ENCODE measurements at places on chromosomes 2 and 18.

GRCh38 chr18:35682281-35682867 lies 100.8 kb downstream of the GALNT1 start:
- DNase-seq, result no peak

GRCh38 chr2:164302786-164303185 lies 318.5 kb downstream of the GRB14 start:
- DNase-seq, result no peak

DNA sequence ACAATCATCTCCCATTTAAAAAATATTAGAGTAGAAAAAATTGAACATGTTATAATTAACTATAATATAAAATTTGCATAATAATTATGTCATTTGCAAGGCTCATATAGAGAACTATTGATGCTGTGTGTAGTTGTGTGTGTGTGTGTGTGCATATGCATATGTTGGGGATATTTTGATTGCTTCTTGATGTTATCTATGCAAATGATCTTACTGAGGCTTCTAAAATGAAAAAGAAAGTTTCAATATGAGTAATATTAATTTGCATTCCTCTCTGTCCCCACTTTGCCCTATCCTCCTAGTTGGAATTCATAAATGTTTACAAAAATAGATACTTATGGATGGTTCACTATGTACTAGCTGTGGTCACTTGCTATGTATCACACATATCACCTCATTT lies 523.3 kb downstream of the TRIB2 start:
- no peak for DNase-seq

DNA sequence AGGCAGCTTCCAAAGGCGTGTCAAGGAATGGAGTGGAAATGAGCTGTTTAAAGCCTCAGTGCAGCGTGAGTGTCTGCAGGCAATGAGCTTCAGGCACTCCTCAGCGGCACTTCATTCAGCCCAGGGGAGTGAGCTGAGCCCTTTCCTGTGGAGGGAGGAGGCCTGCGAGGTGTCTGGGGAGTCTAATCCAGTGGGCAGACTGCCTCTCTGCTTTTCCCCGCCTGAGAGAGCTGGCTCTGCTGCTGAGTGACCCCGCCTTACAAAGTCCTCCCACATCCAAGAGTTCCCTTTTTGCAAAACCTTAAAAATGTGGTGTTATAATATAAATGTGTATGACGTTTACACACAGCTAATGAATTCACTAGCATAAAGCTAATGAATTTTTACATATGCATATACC lies 7.0 kb upstream of the LDLRAD4 start:
- DNase-seq, result no peak

DNA sequence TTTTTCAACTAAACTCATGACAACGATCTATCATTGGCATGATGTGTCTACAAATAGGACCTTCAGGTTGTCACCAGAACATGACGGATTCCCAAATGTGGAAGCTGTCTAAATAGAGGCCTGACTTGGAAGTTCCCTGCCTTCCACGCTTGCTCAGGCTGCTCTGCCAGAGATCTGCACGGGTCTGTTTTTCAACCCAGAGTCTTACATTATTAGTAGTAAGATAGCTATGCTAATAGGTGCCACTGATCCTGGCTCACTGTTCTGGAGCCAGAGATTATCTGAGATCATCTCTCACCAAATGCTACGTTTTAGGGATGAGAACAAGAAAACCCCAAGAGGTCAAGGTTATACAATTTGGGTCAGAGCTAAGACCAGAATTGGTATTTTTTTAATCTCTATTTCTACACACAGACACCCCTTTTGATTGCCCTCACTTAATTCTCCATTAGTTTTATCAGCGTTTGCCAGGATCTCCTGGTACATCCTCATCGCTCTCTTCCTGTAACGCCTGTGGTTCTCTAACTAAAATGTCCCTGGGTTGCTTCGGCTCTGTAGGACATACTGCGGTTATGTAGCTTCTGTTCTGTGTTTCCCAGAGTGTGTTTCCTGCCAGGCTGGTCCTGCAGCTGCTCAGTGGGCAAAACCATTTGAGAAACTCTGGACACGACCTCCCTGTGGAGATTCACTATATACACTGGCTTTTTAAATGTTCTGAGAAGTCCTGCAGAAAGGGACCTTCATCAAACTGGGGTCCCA lies 5.7 kb downstream of the CDC42EP3 start:
- no peak for DNase-seq

GRCh38 chr2:215188078-215188477 lies 49.7 kb upstream of the ABCA12 start:
- DNase-seq, result no peak

GRCh38 chr2:167862782-167863181 lies 384.6 kb downstream of the STK39 start:
- DNase-seq, result no peak

DNA sequence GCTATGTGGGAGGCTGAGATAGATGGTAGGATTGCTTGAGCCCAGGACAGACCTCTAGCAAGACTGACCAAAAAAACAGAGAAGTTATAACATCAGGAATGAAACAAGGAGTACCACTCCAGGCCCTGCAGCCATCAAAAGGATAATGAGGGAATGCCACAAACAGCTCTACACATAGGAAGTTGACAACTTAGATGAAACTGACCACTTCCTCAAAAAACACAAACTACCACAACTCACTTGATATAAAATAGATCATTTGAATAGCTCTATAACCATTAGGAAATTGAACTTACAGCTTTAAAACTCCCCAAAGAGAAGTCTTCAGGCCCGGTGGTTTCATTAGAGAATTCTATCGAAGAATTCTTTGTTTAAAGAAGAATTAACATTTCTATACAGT lies 12.9 kb upstream of the ESPNL start:
- DNase-seq, result no peak

GRCh38 chr2:111689174-111689573 lies 194.8 kb downstream of the ANAPC1 start:
- DNase-seq, result no peak

- DNase-seq, result no peak
These were observed 36.0 kb upstream of the CCDC195 start for GRCh38 chr2:224751996-224752698.

GRCh38 chr2:39156846-39157245 lies 36.0 kb upstream of the SOS1 start:
- DNase-seq, result no peak

DNA sequence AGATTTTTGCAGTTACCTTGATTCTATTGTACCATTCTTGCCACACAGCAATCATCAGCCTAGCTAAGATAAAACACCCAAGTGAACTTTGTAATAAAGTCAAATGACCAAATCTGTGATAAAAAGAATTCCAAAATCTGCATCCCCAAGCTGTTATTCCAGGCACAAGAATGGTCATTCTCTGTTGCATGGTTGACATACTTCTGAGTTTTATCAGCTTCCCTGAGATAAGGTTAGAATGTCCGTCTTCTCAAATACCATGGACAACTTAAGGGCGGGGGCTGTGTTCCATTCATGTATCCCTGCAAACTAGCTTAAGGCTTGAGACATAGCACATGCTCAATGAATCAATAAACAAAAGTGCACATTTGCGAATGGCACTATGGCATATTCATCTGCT lies 8.1 kb upstream of the BMP10 start:
- no peak for DNase-seq

GRCh38 chr2:112921982-112922381 lies 11.0 kb downstream of the IL37 start:
- no peak for DNase-seq

- DNase-seq, result no peak
These were observed 410.2 kb upstream of the CHST9 start for GRCh38 chr18:27595113-27595838.

- no peak for DNase-seq
These were observed 364.7 kb downstream of the ERBB4 start for GRCh38 chr2:212173756-212174510.

DNA sequence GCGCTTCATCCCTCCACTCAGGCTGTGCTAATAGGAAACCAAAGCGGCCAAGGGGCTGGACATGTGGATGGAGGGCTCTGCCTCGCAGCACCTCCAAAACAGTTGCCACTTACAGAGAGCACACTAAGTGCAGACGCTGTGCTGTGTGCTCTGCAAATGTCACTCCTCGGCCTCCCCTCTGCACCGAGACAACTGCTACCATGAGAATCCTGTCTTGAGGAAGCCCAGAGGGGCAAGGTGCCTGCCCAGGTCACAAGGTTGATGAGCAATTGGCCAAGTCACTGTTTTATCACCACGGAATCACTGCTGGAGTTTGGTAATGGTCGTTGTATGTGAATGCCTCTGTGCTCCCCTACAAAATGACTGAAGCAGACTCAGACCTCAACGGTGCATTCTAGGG lies 132.2 kb downstream of the SEPTIN10 start:
- no peak for DNase-seq

DNA sequence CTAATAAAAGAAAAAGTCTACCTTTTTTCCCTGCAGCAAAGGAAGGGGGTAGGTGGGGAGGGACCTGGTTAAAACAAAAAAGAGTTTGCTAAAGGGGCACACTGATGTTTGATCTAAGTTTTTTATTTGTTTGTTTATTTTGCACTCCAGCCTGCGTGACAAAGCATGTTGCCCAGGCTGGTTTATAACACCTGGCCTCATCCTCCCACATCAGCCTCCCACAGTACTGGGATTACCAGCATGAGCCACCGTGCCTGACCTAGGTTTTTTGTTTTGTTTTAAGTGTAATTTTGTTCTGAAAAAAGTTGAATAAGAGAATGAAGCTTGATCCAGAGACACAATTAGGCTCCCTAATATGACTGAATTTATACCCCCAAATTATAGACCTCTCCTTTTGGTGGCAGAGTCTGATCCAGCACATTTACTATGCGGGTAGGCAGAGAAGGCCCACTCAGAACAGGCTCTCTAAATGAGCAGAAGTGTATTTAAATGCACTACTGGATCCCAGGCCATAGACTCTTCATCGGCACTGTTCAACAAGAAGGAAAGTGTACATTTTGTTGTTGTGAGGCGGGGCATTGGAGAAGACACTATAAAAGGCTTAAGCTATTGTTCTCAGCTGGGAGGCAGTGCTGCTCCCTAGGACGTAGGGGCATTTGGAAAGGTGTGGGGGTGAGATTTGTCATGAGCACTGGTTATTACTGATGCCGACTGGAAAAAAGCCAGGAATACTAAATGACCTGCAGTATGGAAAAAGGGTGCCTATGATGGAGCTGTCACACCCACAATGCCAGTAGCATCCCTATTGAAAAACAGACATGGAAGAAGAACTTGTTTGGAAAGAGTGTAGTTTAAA lies 32.4 kb downstream of the MRPS9 start:
- DNase-seq, result no peak

- no peak for DNase-seq
These were observed 10.2 kb downstream of the RAB10 start for GRCh38 chr2:26043862-26044696.

DNA sequence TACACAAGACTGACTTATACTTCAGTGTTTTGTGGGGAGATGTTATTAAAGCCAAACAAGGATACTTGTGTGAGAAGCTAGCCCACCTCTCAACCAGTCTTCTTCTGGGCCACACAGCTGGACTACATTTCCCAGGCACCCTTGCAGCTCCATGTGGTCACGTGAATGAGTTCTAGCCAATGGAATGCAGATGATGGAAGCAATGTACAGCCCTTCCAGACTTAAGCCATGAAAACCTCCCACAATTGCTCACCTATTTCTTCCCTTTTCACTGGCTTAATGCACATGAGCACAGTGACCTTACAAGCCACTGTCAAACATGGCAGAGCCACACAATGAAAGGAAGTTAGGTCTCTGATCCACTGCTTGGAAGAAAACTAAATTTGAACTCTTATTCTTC lies 20.4 kb upstream of the FEZ2 start:
- peak; percentile 74 for DNase-seq

DNA sequence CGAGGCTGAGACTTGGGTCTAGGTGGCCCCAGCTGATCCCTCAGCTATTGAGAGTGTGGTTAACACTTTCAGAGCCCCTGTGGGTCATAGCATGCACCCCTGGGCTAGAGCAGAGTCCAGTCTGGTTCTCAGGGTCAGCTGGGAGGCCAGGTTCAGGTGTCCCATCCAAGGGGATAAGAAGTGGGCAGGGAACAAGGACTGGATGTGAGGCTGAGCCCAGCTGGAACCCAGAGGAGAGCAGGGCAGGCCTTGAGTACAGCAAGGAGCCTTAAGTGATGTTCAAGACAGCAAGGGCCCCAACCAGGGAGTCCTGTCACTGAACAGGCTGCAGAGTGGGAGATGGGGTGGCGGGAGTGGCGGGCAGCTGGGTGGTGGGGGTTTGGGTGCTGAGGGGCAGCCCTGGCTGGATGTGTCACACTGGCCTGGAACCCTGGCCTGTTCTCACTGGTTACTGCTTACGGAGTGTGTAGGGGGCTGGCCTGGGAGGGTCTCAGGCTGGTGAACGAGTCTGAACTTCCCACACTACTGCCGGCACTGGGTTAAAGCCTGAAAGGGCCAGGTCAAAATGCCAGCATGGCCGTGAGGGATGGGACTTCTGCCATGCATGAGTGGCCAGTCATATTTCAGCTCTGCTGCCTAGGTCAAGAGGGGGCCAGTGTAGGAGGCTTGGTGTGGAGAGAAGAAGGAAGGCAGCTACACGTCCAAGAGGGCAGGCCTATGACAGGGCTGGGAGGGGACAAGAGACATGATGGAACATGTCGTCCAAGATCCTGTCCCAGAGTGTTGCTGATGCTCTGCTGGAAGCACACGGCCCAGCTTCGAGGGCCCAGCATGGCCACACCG lies 13.6 kb downstream of the TMEM185B start:
- no peak for DNase-seq

DNA sequence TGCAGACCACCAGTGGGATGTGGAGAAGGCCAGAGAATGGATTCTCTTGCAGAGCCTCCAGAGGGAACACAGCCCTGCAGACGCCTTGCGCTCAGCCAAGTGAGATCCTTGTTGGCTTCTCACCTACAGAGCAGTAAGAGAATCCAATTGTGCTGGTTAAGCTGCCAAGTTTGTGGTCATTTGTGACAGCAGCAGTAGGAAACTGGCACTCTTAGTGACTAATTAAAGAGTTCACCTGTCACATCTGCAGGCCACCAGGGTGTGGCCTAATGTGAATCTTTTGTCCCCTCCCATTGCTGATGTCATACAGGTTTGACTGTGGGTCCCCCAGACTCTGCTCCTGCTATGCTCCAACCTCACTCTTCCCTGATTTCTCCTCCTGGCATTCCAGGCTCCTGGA lies 235.9 kb downstream of the TFCP2L1 start:
- no peak for DNase-seq

- DNase-seq, result no peak
These were observed 19.5 kb downstream of the NFE2L2 start for GRCh38 chr2:177245010-177245422.

DNA sequence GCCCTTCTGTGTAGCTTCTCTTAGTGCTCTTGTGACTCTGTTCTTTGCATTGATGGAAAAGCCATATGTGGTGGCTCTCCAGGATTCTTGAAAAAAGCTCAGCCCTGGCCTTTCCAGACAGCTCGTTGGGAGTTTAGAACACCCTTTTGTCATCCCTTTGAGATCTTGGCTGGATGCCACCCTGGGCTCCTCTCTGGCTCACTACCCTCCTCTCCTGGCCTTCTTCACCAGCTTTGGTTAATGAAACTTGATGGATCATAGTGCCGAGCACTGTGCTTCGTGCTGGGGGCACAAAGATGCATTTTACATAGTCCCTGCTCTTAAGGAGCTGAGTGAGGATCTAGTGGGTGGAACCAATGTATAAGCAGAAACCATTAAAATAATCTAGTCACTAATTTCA lies 15.6 kb upstream of the FHOD3 start:
- no peak for DNase-seq

- DNase-seq, result no peak
These were observed 168.3 kb downstream of the OTX1 start for GRCh38 chr2:63218800-63219526.

GRCh38 chr18:62878305-62878704 lies 163.0 kb downstream of the PHLPP1 start:
- no peak for DNase-seq

- DNase-seq, result no peak
These were observed 2.6 kb upstream of the BMPR2 start for GRCh38 chr2:202373490-202373889.
